ENCODE measurements at places on chromosomes 2 and 18.

- peak; percentile 30 for DNase-seq
Observed at GRCh38 chr2:170500770-170501169, 214.4 kb upstream of the SP5 start.

GRCh38 chr2:65483763-65484162, 51.4 kb upstream of the SPRED2 start:
- DNase-seq, result no peak

DNA sequence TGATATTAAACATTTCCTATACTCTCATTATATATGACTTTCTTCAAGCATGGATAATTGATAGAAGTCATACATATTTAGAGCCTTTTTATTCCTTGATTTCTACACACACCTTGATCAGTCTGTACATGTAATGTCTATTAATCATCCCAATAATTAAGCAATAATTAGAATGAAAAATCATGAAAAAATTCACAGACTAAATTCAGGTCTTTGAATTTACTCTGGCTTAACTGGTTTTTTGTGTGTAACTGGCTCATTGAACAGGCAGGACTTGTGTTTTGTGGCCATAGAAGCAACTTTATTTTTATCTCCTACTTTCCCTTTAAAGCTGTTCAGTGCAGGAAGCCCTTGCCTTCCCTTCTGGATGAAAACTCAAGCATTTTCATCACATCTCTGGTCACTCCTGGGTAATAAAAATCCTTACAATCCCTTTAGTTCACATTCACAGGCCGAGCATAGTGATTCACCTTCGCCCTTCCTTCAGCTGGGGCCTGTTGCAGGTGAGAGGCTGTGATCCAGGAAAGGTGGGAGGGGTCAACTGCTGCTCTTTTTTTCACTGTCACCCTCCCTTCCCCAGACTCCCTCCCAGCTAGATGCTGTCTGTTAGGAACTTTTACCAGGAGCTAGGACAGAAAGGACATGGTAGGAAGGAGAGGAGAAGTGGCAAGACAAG, 58.0 kb upstream of the ITSN2 start:
- no peak for DNase-seq

GRCh38 chr2:109322111-109322510, 193.1 kb downstream of the SH3RF3 start:
- DNase-seq, result peak; percentile 98

DNA sequence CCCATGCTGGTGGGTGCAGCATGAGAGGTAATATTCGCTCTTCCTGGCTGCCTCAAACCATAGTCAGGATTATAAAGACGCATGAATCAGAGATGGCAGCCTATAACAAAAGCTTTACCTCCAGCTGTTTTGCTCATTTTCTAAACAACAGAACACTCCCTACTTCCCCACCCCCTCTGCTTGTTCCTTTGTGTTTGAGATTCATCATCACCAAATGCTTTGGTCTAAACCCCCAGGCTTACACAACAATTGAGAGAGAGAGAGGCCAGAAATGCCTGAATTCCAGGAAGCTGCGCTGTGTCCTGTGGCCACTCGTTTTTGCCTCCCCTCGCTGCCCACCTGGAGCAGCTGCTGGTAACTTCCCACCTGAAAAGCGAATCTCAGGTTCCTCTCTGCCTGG, 78.8 kb upstream of the CAPN13 start:
- no peak for DNase-seq

GRCh38 chr18:45069546-45069945, 388.9 kb downstream of the SETBP1 start:
- no peak for DNase-seq

Measured in fibroblast of gingiva (primary cell).